ENCODE measurements at places on chromosomes 4 and X. TPM values are rescaled to one million over a fixed set of nuclear protein-coding genes. Genes with fewer than 3 reads are reported as not detected.
A peak's percentile ranks its signal among the peaks of the same experiment; 100 is the strongest.

The LNX1 gene
- total RNA-seq, result 0.51 TPM

- no peak overlapping the region for H3K4me3 ChIP-seq
- H3K27me3 ChIP-seq, result peaks cover 26% of the 10 kb centered on the region
- peaks cover 3% of the 10 kb centered on the region for H3K4me1 ChIP-seq
- DNase-seq, result no peak
Observed at GRCh38 chr4:152939621-152940020, 3.5 kb downstream of the FHDC1 start.

The PDZD4 gene
- total RNA-seq, result 0.26 TPM

DNA sequence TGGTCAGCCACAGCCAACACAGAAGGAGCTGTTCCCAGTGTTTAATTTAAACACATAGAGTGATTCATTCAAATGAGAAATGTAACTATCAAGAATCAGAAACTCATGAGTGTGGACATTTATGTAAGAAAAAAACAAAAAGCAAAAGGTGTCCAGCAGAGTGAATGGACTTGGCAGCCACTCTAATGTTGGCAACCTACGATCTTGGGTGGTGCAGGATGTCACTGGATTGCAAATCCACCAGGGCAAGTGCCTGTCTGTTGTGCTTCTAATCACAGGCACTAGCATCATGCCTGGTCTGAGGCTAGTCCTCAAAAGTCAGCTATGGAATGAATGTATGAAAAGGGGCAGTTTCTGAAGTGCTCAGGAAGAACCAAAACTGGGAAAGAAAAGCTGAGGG lies 277.7 kb upstream of the CLNK start:
- DNase-seq, result no peak
- no peaks in the 10 kb centered on the region for H3K36me3 ChIP-seq
- H3K4me1 ChIP-seq, result no peaks in the 10 kb centered on the region
- H3K4me3 ChIP-seq, result no peak overlapping the region
- H3K27ac ChIP-seq, result no peak overlapping the region
- no peaks in the 10 kb centered on the region for H3K27me3 ChIP-seq

The BTK gene
- total RNA-seq, result not detected

- H3K4me3 ChIP-seq, result no peak overlapping the region
- no peak overlapping the region for H3K27ac ChIP-seq
- no peaks in the 10 kb centered on the region for H3K27me3 ChIP-seq
- H3K36me3 ChIP-seq, result no peaks in the 10 kb centered on the region
- no peaks in the 10 kb centered on the region for H3K4me1 ChIP-seq
- no peak for DNase-seq
Observed at GRCh38 chrX:7620560-7620959, 222.4 kb upstream of the VCX start.

DNA sequence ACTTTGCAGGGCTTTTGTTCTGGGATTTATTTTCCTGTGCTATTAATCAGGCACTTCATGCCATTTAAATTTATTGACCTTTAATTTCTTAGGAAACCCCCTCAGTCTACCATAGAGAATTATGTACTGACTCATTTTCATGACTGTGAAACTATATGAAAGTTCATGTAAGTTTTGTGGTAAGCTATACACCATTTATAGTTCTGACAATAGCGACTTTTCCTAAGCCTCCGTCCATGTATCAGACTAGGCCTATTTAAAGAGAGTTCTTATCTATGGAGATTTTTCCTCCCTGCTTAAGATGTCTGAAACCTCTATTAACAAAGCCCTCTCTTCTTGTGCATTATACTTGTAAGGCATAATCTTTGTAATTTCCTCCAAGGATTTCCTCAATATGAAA lies 111.6 kb downstream of the AFF2 start:
- no peak for DNase-seq
- H3K27ac ChIP-seq, result no peak overlapping the region
- no peaks in the 10 kb centered on the region for H3K36me3 ChIP-seq
- no peaks in the 10 kb centered on the region for H3K27me3 ChIP-seq
- H3K4me3 ChIP-seq, result no peak overlapping the region
- no peaks in the 10 kb centered on the region for H3K4me1 ChIP-seq

The AMER1 gene
- total RNA-seq, result 1.7 TPM

The SLC9B1 gene
- 2.0 TPM for total RNA-seq

- peaks cover 4% of the 10 kb centered on the region for H3K27me3 ChIP-seq
- no peak for DNase-seq
- H3K4me1 ChIP-seq, result no peaks in the 10 kb centered on the region
- H3K27ac ChIP-seq, result no peak overlapping the region
- no peak overlapping the region for H3K4me3 ChIP-seq
- no peaks in the 10 kb centered on the region for H3K36me3 ChIP-seq
Observed at GRCh38 chr4:15131551-15131950, 129.3 kb downstream of the CPEB2 start.

The FAM9C gene
- under 0.01 TPM for total RNA-seq

GRCh38 chr4:139278912-139279759 lies 889 bp downstream of the MGARP start:
- no peaks in the 10 kb centered on the region for H3K4me1 ChIP-seq
- DNase-seq, result peak; percentile 30
- H3K36me3 ChIP-seq, result no peaks in the 10 kb centered on the region

DNA sequence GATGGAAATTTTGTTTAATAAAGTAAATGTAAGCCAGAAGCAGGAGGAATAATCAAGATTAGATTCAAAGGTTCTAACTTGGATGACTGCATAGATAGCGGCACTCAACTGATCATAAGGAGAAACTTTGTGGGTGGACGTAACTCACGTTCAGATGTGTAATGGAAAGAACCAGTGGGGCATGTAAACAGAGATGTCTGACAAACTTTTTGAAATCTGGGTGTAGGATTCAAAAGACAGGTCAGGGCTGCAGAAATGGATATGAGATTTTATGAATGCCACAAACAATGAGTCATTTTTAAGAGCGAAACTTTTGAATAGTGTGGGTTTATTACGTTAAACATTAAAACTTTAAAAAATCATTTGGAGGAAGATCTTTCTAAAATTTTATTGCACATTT lies 375.6 kb downstream of the GBA3 start:
- H3K36me3 ChIP-seq, result no peaks in the 10 kb centered on the region
- H3K27me3 ChIP-seq, result no peaks in the 10 kb centered on the region
- no peaks in the 10 kb centered on the region for H3K4me1 ChIP-seq
- no peak for DNase-seq
- H3K27ac ChIP-seq, result no peak overlapping the region
- H3K4me3 ChIP-seq, result no peak overlapping the region

GRCh38 chrX:13752141-13752540 lies 17.6 kb downstream of the OFD1 start:
- H3K27ac ChIP-seq, result no peak overlapping the region
- peaks cover 2% of the 10 kb centered on the region for H3K4me1 ChIP-seq
- no peak for DNase-seq

- H3K4me3 ChIP-seq, result no peak overlapping the region
- no peaks in the 10 kb centered on the region for H3K36me3 ChIP-seq
- H3K4me1 ChIP-seq, result peaks cover 5% of the 10 kb centered on the region
Observed at GRCh38 chr4:173478201-173478912, 51.7 kb downstream of the HAND2 start.

GRCh38 chrX:150869450-150869849 lies 29.0 kb downstream of the CD99L2 start:
- H3K36me3 ChIP-seq, result no peaks in the 10 kb centered on the region
- H3K27ac ChIP-seq, result no peak overlapping the region
- no peak overlapping the region for H3K4me3 ChIP-seq
- H3K27me3 ChIP-seq, result no peaks in the 10 kb centered on the region

GRCh38 chrX:47649271-47649670 lies 1.1 kb downstream of the ELK1 start:
- peak; percentile 20 for DNase-seq
- H3K27ac ChIP-seq, result peak overlapping the region; percentile 89
- peak overlapping the region; percentile 54 for H3K4me3 ChIP-seq
- H3K36me3 ChIP-seq, result peaks cover 5% of the 10 kb centered on the region

- H3K4me1 ChIP-seq, result peaks cover 2% of the 10 kb centered on the region
- no peak for DNase-seq
- no peak overlapping the region for H3K27ac ChIP-seq
- H3K36me3 ChIP-seq, result no peaks in the 10 kb centered on the region
- no peaks in the 10 kb centered on the region for H3K27me3 ChIP-seq
Observed at GRCh38 chr4:183639291-183639690, 19.7 kb downstream of the RWDD4 start.

DNA sequence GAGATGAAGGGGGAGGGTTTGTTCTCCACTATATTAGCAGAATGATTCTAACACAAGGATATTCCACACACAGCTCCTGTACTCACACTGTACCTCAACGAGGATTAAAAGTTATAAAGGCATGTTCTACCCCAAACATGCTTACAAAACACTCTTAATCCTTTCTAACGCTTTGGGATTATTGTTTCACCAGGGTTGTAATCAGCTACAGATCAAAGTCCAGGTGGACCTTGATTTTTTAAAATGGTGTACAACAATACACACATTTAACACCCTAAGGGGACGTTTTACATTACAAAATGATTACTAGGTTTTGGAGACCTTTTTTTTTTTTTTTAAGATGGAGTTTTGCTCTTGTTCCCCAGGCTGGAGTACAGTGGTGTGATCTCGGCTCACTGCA lies 50.3 kb upstream of the MAP3K15 start:
- no peak overlapping the region for H3K27ac ChIP-seq
- no peak overlapping the region for H3K4me3 ChIP-seq
- H3K36me3 ChIP-seq, result no peaks in the 10 kb centered on the region
- no peak for DNase-seq
- no peaks in the 10 kb centered on the region for H3K27me3 ChIP-seq

- H3K27ac ChIP-seq, result no peak overlapping the region
- no peaks in the 10 kb centered on the region for H3K4me1 ChIP-seq
Observed at GRCh38 chr4:110292994-110293744, 94.8 kb upstream of the ELOVL6 start.

The FAM184B gene
- total RNA-seq, result under 0.01 TPM

DNA sequence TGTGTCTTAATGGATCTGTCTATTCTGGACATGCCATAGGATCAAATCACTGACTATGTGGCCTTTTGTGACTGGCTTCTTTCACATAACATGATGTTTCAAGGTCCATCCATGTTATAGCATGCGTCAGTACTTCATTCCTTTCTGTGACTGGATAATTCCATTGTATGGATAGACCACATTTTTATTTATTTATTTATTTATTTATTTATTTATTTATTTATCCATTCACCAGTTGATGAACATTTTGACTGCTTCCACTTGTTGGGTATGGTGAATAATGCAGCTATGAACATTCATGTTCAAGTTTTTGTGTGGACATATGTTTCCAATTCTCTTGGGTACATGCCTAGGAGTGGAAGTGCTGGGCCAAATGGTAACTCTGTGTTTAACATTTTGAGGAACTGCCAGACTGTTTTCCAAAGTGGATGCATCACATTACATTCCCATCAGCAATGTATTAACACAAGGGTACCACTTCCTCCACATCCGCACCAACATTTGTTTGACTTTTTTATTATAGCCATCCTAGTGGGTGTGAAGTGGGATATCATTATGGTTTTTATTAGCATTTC lies 14.0 kb downstream of the RTL5 start:
- peaks cover 8% of the 10 kb centered on the region for H3K4me1 ChIP-seq
- no peak for DNase-seq
- H3K27ac ChIP-seq, result no peak overlapping the region
- H3K36me3 ChIP-seq, result no peaks in the 10 kb centered on the region

DNA sequence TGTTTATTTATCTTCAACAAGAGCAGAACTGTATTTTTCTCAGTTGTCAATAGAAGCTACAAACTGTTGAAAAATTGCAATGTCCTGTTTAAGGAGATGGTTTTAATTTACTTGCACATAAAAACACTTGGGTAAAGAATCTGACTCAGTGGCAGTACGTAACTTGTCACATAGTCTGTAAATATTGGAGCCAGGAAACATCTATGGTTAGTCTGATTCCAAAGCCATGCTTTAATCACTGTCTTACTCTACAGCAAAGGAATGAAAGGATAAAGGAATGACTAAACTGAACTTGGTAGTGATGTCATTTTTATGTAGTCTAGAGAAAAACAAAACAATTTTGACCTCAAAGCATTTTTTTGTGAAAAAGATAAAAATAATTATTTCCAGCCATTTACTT lies 537.2 kb downstream of the STIM2 start:
- no peaks in the 10 kb centered on the region for H3K4me1 ChIP-seq
- H3K27me3 ChIP-seq, result no peaks in the 10 kb centered on the region
- no peak overlapping the region for H3K4me3 ChIP-seq
- DNase-seq, result peak; percentile 2

The ADAM29 gene
- total RNA-seq, result not detected

- H3K27ac ChIP-seq, result no peak overlapping the region
- no peak for DNase-seq
- no peaks in the 10 kb centered on the region for H3K4me1 ChIP-seq
Observed at GRCh38 chr4:31190671-31191070, 470.5 kb downstream of the PCDH7 start.

The COL4A6 gene
- total RNA-seq, result 7.2 TPM

DNA sequence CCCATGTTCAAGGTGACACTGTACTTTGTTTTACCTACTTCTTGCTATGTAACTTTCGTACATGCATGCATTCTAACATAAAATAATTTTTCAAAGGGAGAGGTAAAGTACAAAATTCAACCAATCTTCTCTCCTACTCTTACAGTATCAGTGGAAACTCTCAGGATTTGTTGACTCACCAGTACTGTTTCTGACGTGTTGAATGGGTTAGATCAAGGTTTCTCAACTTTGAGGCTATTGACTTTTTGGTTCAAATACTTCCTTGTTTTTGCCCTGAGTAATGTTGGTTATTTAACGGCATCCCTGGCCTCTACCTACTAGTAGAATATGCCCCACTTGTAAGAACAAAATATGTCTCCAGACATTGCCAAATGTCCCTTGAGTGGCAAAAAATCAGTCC lies 94.6 kb upstream of the SMAD1 start:
- DNase-seq, result no peak
- no peaks in the 10 kb centered on the region for H3K27me3 ChIP-seq
- H3K36me3 ChIP-seq, result no peaks in the 10 kb centered on the region
- H3K4me1 ChIP-seq, result no peaks in the 10 kb centered on the region
- no peak overlapping the region for H3K4me3 ChIP-seq

The CENPVL1 gene
- not detected for total RNA-seq

DNA sequence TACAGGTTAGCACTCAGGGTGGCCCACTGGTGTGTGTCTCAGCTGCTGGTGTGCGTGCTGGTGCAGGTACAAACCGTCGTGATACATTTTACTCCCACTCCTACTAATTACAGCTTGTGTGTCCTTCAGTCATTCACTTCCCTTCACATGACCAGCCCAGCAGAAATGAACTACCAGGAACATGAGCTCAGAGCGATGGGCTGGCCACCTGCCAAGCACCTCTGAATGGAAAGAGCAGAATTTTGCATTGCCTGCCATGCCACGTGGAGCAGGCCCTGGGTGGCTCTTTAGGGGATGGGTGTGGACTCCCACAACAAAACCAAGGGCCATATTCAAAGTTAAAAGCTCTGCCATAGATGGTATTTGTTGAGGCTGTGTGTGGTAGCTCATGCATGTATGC lies 58.9 kb upstream of the PGM2 start:
- peak; percentile 43 for DNase-seq
- no peak overlapping the region for H3K4me3 ChIP-seq
- no peaks in the 10 kb centered on the region for H3K36me3 ChIP-seq
- no peaks in the 10 kb centered on the region for H3K4me1 ChIP-seq

DNA sequence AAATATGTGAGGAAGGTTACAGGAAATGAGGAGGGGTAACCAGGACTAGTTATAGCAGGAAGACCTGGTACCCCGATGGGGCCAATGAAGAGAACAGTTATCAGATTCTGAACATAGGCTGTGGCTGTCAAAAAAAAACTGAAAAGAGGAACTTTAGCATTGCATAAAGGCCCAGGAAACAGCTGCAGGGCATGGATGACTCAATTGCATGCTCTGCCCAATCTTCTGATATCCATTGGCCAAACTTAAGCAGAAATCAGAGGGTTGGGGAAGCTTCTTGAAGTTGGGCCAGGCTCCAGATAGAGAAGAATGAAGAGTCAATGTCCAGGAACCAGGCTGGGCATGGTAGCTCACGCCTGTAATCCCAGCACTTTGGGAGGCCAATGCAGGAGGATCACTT lies 1222.4 kb upstream of the PRKX start:
- DNase-seq, result no peak
- no peaks in the 10 kb centered on the region for H3K4me1 ChIP-seq

The TRIM75 gene
- not detected for total RNA-seq
